Activated CD8-positive, alpha-beta memory T cell treated with anti-CD3 and anti-CD28 coated beads, Interleukin-2, amount 50 U/mL, for 4 hours (primary cell): ENCODE measurements at places on chromosomes 1 and 21.

DNA sequence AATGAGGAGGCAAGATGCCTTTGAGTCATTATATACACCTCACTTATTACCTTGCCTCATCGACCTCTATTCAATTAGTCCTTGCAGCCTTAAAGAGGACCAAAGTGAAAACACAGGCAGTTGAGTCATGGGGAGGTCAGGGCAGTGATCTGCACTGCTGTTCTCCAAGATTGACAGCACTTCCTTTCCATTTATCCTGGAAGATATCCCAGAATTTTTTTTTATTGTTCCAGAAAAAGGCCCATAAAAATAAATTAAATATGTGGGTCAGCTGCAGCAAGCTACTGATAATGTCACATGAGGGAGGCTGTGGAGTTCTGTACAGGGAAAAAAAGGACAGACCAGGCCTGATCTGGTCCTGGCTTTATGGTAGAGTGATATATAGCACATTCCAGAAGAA, 33.2 kb upstream of the CDC42BPA start:
- DNase-seq = no peak

DNA sequence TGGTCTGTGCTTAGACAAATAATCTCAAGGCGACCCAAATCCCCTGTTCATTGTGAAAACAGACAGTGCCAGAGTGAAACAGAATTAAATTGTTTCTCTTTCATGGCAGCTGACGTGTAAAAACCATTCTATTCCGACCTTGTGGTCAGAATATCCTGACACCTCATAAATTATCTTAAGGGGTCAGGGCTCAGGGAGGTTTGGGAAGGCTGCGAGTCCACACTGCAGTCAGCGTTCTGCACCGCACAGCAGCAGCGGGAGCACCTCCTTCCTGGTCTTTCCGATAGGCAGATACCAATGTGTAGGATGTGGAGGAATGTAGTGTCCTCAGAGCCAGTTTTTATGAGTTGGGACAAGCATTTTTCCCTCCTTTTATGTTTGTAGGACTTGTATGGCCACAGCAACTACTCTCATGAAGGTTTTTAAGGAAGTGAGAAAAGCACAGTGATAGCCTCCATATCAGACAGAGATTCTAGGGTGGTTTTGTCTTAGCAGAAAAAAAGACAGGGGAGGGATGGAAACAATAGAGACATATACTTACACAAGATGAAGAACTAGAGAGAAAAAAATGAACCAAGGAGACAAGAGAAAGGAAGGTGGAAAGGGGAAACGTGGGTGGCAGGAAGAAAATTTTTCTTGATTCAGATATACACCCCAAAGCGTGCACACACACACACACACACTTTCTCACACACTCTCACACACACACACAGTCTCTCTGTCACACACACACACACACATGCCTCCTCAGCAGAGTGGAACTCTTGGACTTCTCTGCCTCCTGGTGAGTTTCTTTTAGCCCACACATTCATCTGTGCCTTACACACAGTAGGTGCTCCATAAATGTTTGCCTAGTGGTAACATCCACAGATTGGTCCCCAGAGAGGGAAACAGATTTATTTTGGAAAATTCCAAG, 68.6 kb downstream of the NTMT2 start:
- no peak for DNase-seq

- DNase-seq = no peak
These were observed 22.9 kb downstream of the LRIG2 start for GRCh38 chr1:113095790-113096455.

DNA sequence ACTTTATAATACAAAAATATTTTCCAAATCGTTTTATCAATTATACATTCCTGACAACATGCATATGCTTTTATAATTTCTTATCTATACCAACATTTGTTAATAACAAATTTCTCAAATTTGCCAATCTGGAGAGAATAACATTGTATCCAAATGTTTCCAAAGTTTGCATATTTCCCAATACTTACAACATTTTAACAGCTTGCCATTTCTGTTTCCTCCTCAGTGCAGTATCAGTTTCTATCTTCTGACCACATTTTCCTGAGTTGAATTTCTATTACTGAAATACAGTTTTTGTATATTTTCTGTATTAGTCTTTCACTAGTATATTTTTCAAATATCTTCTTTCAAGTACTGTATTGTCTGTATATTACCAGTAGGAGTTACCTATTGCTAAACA, 1594.3 kb downstream of the PLA2G4A start:
- no peak for DNase-seq

GRCh38 chr1:21674957-21675356, 5.8 kb upstream of the RAP1GAP start:
- no peak for DNase-seq

GRCh38 chr1:228084797-228085196, 2.3 kb downstream of the ARF1 start:
- no peak for DNase-seq

DNA sequence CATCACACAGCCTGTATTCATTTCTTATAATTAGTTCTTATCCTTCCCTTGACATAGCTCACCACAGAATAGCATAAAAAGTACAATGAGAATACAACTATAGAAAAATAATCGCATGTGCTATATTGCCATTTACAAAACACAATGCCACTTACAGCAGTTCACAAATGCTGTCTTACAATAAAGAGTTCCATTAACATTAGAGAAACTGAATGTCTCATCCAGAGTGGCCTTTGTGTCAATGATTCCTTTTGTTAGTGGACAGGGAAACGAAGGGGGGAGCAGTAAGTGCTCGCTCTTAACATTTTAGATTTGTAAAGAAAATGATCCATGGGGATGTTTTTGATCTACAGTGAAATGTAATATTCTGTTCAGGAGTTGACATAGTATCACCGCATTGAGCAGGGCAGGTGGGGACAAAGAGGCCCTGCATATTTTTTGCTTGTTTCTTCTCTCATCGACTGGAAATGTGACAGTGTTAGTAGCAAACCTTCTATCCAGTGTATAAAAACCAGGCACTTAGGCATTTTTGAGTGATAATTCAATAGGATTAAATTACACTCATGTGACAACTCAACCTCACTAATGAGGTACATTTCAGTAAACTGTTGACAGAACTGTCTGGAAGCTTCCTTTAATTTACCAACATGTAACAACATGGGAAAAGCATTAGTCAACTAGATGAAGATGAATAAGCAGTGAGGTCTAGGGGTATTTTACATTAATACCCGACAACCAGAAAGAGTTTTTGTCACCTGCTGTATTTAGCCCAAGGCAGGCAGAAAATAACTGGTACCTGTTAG, 35.6 kb upstream of the RRP15 start:
- no peak for DNase-seq

DNA sequence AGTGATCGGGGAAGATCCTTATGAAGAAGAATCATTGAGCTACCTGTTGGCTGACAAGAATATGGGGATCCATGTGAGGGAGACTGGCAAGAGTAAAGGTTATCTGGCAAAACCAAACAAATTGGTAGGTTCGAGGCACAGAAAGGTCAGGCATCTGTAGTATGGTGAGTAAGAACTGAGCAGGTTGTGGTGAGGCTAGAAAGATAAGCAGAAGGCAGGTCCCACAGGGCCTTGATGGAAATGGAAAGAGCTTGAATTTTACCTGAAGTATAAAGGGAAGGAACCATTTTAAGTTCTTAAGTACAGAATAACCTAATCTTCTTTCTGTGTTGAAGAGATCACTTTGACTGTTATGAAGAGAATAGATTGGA, 11.1 kb downstream of the PTPRC start:
- DNase-seq = no peak

- no peak for DNase-seq
These were observed 18.8 kb downstream of the SLC1A7 start for GRCh38 chr1:53123453-53124140.

GRCh38 chr1:175793617-175794016, 50.2 kb upstream of the TNR start:
- no peak for DNase-seq

GRCh38 chr1:156113282-156113950, 1.1 kb upstream of the LMNA start:
- DNase-seq = no peak

DNA sequence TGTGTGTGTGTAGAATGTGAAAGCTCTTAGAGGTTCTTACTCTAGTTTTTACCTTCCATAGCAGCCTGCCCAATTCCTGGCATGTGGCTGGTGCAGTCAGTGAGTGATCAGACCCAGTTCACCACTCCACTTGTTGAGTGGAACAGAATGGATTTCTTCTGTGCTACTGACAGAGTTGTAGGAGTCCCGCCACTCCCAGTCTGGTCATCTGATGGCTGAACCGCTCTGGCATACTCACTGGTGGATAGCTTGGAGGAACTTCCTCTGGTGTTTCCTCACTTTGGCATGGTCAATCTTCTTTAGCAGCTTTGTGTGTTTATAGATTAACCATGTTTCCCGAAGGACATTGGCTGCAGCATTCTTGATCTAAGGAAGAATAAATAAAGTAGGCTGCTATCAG, 106.7 kb upstream of the ADAR start:
- no peak for DNase-seq

- no peak for DNase-seq
These were observed 79.7 kb upstream of the SOX13 start for GRCh38 chr1:203993256-203993655.

DNA sequence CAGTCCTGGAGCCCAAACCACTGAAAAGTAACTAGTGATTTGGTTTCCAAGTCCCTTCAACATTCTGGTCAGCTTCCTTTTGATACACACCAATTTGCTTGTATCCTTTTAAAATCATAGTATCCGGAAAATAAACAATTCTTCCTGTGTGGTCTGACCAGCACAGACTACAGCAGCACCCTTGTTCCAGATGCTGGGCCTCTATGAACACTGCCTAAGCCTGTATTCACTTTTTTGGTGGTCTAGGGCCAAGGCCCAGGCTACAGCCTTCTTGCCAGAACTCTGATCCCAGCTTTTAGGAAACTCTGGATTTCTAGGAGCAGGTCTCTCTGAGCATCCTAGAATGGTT, 801 bp upstream of the DDAH1 start:
- no peak for DNase-seq

DNA sequence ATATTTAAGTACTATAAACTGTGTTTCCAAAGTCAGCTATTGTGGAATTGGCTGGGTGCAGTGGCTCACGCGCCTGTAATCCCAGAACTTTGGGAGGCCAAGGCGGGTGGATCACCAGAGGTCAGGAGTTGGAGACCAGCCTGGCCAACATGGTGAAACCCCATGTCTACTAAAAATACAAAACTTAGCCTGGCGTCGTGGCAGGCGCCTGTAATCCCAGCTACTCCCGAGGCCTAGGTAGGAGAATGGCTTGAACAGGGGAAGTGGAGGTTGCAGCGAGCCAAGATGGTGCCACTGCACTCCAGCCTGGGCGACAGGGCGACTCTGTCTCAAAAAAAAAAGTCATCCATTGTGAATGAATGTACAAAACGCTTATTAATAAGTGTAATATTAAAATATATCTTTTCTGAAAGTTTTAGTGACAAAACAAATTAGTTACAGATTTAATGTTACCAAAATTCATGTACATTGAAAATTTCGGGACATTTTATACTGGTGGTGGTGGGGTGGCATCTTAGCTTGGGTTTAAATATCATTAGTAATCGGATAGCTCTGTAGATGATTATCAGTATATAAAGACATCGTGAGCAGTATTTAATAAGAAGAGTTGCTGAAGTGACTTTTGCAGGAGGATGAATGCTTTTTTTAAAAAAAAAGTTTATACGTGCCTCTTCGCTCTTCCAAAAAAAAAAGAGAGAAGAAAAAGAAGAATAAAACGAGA, 503 bp upstream of the SRSF11 start:
- no peak for DNase-seq

GRCh38 chr1:198929961-198930599, 291.2 kb downstream of the PTPRC start:
- DNase-seq = no peak

DNA sequence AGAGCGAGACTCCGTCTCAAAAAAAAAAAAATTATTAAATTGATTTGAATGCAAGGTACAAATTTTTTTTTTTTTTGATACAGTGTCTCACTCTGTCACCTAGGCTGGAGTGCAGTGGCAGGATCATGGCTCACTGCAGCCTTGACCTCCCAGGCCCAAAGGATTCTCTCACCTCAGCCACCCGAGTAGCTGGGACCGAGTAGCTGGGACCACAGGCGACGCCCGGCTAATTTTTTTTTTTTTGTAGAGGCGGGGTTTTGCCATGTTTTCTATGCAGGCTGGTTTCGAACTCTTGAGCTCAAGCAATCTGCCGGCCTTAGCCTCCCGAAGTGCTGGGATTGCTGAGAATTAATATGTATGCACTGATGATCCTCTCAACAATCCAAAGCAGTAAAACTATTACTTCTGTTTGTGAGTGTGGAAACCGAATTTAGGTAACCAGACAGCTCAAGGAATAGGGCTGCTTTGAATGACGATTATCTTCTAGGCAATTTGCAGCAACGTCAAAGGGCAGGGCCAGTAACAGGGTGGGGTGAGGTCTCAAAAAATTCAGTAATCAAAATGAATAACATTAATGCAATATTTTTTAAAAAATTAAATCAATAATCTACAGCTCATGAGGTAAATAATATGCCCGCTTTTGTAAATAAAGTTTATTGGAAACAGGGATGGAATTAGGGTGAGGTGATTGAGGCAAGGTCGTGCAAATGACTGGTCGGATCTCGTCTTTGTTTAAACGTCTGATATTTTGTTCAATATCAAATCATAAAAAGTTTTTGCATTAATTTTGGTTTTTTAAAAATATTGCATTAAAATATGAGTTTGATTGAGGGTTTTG, 1.2 kb downstream of the CLSPN start:
- no peak for DNase-seq

DNA sequence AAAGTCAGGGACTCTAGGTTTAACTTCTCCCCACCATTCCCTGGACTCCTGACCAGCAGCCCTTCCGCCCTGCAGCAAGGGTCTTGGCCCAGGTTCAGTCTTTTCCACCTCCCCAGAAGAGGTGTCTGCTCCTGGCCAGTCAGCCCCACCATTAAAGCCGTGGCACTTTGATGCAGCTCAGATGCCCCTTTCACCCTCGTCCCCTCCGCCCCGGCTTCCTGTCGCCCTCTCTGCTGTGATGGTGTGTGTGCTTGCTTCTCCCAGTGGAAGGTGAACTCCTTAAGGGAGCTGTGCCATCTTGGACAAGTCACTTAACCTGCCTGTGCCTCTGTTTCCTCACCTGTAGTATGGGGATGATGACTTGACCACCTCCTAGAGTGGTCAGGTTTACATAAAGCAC, 17.8 kb upstream of the TTC4 start:
- DNase-seq = no peak

- no peak for DNase-seq
These were observed 47.6 kb downstream of the MATN1 start for GRCh38 chr1:30675761-30676160.

- no peak for DNase-seq
These were observed 136.1 kb upstream of the IRF2BP2 start for GRCh38 chr1:234745844-234746797.

GRCh38 chr1:22212400-22213233, 69.7 kb upstream of the WNT4 start:
- DNase-seq = no peak

- DNase-seq = no peak
These were observed 138.9 kb downstream of the NR5A2 start for GRCh38 chr1:200166411-200166810.
